Sigmoid colon (tissue), 7 donors: ENCODE measurements at places on chromosomes 1 and 21.

DNA sequence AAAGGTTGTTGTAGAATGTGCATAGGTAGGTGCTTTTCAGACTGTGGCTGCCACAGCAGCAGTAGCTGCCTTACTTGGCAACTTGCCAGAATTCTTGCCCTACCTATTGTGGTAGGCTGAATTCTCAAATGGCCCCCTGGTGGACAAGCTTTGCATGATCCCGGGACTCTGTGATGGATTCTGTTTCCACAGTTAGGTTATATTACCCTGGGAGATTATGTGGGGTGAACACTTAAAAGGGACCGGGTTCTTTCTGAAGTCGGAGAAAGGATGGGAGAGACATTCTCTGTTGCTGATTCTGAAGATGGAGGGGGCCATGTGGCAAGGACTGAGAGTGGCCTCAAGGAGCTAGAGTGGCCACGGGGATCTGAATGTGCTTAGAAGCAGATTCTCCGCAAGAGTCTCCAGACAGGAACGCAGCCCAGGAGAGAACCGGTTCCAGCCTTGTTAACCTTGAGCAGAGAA is 32.1 kb upstream of the KCNE1 start:
- no peak for DNase-seq

- DNase-seq, result peak; percentile 56
Measured at GRCh38 chr1:70205071-70205433, 327 bp downstream of the LRRC40 start.

DNA sequence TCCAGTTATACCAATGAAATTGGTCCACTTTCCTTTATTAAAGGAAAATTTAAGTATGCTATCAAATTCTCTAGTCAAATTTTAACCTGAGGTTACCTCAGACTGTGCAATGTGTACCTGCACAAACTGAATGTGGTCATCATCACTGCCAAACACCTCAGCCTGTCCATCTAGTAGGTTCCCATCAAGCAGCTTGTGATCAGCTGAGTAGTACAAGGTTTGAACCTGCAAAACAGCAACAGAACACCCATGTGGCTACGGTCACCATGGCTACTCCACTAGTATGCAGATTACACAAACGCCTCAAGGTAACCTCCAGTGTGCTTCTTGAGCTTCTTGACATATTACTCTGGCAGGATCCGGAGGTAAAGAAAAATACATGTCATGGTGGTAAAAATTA is 11.6 kb downstream of the IVNS1ABP start:
- DNase-seq, result no peak

- no peak for DNase-seq
Measured at GRCh38 chr1:176989023-176989422, 175.5 kb downstream of the ASTN1 start.
